ENCODE measurements at places on chromosomes 11 and 22.

- no peak for DNase-seq
These were observed 2.3 kb upstream of the CLPB start for GRCh38 chr11:72436661-72437060.

DNA sequence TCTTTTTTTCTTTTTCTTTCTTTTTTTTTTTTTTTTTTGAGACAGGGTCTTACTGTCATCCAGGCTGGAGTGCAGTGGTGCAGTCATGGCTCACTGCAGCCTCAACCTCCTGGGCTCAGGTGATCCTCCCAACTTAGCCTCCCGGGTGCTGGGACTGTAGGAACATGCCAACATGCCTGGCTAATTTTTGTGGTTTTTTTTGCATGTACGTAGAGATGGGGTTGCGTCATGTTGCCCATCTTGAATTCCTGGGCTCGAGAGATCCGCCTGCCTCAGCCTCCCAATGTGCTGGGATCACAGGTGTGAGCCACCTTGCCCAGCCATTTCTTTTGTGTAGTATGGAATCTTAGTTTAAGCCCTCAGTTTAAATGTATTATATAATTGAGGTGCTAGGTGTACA lies 20.4 kb downstream of the MTMR3 start:
- no peak for DNase-seq

DNA sequence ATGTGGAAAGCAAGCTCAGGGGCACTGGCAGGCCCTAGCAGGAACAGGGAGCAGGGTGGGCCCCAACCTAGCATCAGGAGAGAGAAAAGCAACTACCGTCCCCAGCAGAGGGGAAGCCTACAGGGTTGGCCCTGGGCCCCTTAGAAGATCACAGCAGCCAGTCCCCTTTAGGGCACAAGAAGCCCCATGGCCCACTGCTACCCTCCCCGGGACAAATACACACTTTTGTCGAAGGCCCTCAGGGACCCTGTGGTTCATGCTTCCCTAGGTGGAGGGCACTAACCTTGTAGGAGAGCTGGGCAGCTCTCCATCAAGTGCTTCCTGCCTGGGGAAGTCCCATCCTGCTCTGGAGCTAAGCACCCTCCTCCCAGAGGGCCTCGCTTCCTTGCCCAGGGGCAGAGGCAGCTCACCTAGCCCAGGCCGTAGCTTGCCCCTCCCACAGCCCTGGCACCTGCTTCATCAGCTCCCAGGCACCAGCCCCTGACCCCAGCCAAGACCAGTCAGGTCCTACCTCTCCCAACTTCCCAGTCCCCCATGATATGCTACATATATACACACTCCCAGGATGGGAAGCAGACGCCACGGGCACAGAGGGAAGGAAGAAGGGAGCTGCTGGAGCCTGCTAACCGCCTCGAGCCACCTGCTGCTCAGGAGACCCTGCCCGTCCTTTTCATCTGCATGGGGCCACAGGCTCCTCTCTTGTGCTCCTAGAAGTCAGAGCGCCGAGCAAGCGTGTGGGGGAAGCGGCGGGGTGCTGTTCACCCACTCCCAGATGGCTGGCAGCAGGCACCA lies 20.1 kb downstream of the SUN2 start:
- no peak for DNase-seq

DNA sequence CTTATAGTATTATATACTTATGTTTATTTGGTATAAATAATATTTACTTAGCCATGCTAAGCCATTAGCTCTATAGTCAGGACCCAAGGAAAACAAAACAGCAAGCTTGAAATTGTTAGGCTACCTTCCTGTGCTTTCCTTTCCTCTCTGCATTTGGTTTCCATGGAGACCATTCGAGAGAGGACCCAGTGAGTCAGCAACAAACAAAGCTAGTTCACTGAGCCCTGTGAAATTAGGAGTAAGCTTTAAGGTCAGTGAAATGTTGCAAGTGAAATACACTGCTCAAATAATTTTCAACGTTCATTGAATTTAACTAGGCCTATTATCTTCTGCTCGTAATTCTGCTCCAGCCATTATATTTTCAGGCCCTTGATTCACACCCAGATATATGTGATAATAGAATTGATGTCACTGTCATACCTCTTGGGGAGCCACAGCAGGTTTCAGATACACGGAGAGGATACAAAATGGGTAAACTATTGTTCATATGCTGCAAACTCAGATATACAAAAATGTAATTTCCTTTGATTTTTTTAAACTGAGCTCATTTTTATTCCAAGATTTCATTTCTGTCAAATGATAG lies 9.1 kb upstream of the OR10D3 start:
- no peak for DNase-seq

- DNase-seq = peak; percentile 55
These were observed 714 bp downstream of the SDF2L1 start for GRCh38 chr22:21642584-21643448.

DNA sequence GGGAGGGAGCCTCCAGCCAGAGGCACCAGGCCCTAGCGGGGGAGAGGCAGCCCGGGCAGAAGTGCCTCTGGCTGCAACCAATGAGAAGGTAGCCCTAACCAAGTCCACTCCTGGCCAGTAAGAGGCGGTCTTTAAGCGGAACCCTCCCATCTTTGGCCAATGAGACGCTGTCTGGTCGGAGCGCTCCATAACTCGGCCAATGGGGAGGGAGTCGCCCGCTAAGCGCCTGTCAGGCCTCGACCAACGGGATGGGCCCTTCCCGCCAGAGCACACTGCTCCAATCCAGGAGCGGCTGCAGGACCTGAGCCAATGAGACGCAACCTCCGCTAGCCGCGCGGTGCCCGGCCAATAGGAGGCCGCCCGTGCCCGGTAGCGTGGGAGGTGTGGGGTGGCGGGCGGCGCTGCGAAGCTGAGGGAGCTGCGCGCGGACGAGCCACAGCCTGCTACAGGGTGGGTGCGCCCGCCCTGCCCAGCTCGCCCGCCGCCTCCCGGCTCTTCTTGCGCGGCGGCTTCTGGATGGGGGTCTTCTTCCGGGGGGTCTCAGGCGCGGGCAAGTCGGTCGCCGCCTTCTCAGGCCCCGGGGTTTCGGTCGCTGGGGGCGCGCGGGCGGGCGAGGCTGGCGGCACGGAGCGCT lies 12.6 kb downstream of the SCARF2 start:
- DNase-seq = peak; percentile 21

GRCh38 chr11:78654071-78654470 lies 79.4 kb upstream of the NARS2 start:
- no peak for DNase-seq

- DNase-seq = no peak
These were observed 36.3 kb downstream of the KCNQ1OT1 start for GRCh38 chr11:2663506-2663905.

DNA sequence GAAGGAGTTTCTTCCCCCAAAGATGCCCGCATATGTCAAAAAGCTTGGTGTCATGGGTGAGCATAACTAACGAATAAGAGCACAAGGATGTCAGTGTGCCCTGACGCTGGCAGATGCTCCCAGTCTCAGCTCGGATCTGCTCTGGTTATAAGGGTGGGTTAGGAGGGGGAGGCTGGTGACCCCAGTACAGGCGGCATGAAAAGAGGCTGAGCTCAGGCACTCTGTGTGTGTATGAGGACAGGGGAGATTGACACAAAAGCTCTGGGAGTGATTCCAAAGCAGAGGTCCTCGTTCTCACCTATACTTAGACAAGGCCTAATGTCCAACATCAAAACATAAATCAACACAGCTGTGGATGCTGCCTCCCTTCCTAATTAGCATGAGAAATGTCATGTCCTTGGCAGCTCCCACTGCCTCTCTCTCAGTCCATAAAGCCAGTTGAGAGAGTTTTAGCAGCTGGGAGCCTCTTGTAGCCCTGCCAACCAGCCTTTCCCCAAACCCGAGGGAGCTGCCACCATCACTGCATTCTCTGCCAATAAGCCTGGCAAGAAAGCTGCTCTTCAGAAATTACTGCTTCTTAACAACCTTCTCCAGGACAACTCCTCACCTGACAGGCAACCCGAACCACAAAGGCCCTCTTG lies 59.8 kb downstream of the SC5D start:
- DNase-seq = no peak

- DNase-seq = no peak
These were observed 3.6 kb upstream of the OR51L1 start for GRCh38 chr11:4991060-4991459.

DNA sequence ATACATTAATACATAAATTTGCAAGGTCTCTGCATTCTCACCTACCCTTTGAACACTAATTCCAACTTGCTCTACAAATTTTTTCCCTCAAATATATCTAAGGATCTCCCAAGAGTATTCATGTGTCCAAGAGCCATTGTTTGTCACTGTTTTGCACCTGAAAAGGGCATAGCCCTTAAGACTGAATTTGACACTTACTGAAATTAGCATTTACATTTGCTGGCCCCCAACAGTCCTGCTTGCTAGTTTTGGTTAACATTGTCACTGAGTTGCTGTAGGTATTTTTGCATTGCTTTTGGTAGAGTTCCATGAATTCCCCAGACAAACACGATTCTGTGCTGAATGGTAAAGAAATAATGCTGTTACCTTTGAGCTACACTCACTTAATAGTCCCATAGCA lies 57.3 kb downstream of the KCNA4 start:
- DNase-seq = no peak

DNA sequence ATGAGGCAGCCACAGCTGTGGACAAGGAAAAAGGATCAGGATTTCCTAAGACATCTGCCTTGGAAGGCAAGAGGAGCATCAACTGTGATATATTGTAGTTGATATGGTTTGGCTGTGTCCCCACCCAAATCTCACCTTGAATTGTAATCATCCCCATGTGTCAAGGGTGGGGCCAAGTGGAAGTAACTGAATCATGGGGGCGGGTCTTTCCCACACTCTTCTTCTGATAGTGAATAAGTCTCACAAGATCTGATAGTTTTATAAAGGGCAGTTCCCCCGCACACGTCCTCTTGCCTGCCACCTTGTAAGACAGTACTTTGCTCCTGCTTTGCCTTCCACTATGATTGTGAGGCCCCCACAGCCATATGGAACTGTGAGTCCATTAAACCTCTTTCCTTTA lies 10.2 kb downstream of the RIC8A start:
- DNase-seq = no peak

DNA sequence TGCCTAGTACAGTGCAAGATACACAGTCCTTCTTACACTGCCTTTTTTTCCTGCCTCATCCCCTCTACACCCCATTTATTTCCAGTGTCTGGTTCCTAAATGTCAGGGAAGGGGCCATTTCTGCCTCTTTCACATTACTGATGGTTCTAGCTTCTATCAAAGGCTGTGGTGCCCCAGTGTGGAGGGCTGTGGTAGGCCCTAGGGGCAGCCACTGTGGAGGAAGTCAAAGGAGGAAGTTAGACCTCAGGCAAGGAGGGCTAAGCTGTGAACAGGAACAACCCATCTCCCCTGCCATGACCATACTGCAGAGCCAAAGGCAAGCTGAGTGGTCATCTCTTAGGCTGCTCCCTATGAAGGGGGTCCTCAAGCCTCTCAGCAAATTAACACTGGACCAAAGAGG lies 81.9 kb upstream of the CRTAM start:
- no peak for DNase-seq

- DNase-seq = no peak
These were observed 138.5 kb downstream of the MYO18B start for GRCh38 chr22:25880524-25880923.

DNA sequence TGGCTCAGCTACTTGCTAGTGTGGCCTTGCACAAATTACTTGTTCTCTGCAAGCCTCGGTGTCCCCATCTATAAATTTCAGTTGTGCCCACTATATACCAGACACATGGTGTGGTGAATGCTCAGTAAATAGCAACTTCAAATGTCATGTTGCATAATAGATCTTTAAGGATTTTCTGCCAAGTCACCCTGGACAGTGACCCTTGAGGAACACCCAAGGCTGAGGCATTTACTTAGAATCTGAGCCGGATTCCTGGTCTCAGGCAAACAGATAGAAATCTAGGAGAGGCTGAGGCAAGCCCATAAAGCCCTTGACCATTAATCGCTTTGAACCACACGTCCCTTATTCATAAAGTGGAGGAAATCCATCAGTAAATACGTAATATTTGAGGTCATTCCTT lies 9.7 kb downstream of the TEAD1 start:
- DNase-seq = no peak

DNA sequence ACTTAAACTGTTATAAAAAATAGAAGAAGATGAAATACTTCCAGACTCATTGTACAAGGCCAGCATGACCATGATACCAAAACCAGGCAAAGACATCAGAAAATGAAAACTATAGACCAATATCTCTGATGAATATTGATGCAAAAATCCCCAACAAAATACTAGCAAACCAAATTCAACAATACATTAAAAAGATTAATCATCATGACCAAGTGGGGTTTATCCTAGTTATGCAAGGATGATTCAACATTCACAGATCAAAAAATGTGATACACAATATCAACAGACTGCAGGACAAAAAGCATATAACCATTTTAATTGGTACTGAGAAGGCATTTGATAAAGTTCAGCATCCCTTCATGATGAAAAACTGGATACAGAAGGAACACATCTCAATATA lies 824.5 kb upstream of the RAG2 start:
- DNase-seq = no peak

- no peak for DNase-seq
These were observed 49.8 kb downstream of the OSBPL5 start for GRCh38 chr11:3115321-3115720.

DNA sequence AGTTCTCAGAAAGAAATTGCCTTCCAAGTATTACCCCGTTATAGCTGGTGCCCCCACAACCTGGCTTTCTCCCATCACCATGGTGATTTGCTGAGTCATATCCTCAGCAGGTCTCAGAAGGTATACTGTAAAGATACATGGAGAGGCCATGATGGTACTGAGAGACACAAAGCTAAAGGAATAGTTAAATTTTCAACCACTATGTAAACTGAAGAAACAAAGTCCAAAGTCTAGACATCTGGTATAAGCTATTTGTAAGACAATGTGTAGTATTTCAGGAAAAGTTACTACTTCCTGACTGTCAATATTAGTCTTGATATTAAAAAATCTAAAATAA lies 377.1 kb downstream of the DCDC1 start:
- DNase-seq = no peak

DNA sequence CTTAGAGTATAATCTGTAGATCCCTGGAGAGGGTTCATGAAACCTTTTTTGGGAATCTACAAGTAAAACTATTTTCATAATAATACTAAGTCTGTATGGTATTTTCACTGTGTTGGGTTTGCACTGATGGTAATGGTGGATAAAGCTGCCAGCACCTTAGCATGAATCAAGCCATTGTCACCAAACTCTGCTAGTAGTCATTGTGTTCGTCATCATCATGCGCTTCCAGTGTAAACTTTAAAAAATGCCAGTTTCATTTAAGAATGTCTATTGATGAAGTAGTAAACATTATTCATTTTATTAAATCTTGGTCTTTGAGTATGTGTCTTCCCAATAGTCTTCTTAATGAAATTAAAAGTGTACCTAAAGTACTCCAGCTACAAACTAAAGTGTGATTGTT lies 15.0 kb downstream of the ALKBH3 start:
- no peak for DNase-seq
